CD4-positive, alpha-beta T cell treated with Interferon gamma for 1 hour (primary cell): ENCODE measurements at places on chromosomes 1 and 21.

- no peak for DNase-seq
Measured at GRCh38 chr1:60759291-60759690, 323.1 kb upstream of the NFIA start.

DNA sequence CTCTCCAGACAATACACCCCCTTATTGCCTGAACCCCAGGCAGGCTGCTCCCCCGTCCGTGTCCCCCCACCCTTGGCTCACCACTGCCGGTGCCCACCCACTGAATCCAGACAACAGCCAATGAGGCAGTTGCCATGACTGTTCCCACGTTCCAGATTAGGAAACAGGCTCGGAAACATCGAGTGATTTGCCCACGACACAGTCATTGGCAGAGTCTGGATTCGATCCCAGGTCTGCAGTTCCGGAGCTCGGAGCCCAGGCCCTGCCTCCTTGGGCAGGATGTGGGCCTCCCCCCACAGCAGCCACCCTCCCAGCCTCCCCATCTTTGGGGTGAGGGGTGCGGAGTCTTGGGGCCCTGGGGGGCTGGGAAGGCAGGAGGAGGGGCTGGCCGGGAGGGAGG, 20.3 kb upstream of the CLSTN1 start:
- DNase-seq: no peak

- DNase-seq: no peak
Measured at GRCh38 chr1:2639607-2640521, 7.0 kb upstream of the MMEL1 start.

GRCh38 chr1:2322065-2322571, 69.2 kb downstream of the MORN1 start:
- DNase-seq: no peak

GRCh38 chr1:108664481-108664880, 3.6 kb upstream of the HENMT1 start:
- no peak for DNase-seq

GRCh38 chr1:40740039-40740996, 43.3 kb upstream of the KCNQ4 start:
- DNase-seq: no peak

DNA sequence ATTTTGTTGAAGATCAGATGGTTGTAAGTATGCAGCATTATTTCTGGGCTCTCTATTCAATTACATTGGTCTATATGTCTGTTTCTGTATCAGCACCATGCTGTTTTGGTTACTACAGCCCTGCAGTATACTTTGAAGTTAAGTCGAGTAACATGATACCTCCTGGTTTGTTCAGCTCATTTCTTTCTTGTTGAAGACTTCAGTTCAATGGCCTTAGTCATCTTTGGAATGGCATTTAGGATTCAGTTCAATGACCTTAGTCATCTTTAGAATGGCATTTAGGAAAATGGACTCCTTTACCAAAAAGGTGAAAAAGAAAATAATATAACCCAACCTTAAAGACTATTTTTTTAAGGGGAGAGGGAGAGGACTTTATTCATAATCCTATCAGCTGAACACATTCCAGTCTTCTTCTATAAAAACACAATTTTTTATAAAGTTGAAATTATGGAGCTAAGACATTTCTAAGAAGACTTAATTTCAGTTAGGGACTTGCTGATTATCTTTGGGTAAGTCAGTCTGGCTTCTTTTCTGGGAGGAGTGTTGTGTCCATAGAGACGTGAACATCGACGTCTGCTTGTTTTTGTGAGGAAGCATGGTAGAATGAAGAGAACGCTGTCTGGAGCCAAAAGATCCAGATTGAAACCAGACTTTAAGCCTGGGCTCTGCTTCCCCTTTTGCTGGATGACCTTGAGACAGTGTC, 48.3 kb downstream of the DDR2 start:
- no peak for DNase-seq

- no peak for DNase-seq
Measured at GRCh38 chr21:25909341-25909740, 174.6 kb downstream of the GABPA start.

GRCh38 chr1:235424092-235424491, 56.9 kb downstream of the TBCE start:
- DNase-seq: no peak

GRCh38 chr1:175154629-175155472, 37.7 kb downstream of the KIAA0040 start:
- peak; percentile 63 for DNase-seq

DNA sequence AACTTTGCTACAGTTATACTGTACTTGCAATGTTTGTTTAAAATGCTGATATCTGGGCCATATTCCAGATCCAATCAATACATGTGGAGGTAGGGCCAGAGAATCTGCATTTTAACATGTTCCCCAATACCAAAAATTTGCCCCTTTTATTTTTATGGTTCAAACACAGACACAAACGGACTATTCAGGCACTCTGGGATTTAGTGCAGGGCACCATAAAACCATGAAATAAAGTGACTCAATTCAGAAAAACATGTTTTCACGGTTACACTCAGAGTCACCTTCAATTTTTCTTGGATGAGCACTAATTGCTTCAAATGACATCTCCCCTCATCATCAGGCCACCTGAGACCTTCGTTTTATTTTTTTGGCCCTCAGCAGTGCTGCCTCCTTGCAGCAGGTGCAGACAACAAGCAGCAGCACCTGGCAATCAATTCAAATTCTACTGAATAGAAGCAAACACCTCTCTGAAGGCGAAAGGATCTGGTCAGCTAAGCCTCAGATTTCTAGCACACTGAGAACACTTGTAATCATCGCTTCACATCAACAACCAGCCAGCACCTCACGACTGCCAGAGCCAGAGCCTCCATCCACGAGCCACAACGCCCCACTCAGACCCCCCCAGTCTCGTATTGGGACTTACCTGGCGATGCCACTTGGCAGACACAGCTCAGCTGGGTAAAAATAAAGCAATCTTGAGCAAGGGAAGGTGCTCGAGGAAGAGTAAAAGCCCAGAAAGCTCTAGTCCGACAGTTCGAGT, 1.1 kb downstream of the ERO1B start:
- DNase-seq: peak; percentile 28

GRCh38 chr1:200073286-200073637, 45.8 kb downstream of the NR5A2 start:
- no peak for DNase-seq

- no peak for DNase-seq
Measured at GRCh38 chr1:32894019-32894600, 7.1 kb downstream of the TMEM54 start.

DNA sequence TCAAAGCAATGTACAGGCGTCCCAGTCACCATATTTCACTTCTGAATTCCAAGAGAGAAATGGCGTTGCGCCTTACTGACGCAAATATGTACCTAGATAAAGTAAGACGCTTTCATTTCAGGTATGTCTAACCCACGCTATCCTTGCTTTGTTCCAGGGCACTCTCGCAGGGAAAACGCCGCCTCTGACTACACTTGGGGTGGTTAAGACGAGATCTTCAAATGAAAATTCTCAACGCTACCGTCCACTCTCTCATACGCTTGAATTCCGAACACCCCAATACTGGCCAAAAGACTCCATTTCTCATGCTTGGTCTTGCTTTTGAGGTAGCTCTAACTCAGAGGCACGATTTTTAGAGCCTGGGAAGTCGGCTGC, 736 bp upstream of the ZMPSTE24 start:
- DNase-seq: no peak

- DNase-seq: peak; percentile 31
Measured at GRCh38 chr1:13813398-13814012, 113.5 kb downstream of the PRDM2 start.

GRCh38 chr1:65467536-65467935, 47.1 kb downstream of the LEPR start:
- no peak for DNase-seq

DNA sequence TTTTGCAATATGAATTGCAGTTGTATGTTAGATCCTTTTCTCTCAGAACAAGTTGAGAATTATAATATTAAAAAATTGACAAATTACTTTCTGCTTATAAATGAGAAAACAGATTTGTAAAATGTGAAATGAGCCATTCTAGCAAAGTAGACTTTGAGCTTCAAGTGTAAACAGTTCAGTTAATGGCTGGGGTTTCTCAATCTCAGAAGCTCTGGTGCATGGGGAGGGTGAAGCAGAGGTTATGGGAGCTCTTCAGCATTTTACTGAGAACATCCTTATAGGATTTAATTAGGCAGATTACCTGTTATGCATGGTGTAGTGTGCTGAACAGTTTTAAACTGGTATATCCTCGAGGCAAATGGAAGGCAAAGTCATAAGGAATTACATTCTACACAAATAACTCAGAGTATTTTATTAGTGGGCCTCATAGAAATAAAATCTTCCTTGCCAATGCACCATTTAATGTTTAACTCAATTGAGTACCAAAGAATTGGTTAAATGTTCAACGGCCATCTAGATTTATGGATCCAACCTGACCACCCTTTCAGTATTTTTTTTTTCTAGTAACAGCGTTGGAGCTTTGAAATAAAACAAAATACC, 1143.6 kb upstream of the ADGRL2 start:
- no peak for DNase-seq

DNA sequence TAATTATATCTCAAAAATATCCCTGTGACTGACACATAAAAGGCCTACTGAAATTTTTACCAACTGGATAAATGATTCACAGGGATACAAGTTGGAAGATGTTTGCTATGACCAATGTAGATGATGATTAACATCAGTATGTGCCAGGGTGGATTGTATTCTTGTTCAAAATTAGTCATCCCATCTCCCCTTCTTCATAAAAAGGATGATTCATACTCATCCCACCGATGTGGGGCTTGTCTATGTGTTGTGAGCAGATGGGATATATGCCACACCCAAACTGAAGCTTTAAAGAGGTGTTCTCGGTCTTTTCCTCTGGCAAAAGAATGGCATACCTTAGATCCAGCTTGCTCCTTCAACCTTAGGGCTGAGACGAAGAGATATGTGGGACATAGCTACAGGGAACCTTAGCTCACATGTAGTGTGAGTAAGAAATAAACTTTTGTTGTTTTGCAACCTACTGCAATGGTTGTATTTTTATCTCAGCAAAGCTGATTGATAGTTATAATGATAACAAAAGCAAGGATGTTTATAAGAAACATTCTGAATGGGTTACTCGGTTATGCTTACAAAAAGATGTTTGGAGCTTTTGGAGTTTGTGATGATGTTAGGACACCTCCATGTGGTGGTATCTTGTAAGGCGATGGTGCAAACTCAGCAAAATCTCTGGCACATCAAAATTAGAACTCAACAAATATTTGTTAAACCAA, 29.4 kb downstream of the SPATA17 start:
- no peak for DNase-seq
